ENCODE measurements at places on chromosomes 2 and 18.

- no peak for DNase-seq
Measured at GRCh38 chr2:39203382-39203781, 40.4 kb downstream of the CDKL4 start.

DNA sequence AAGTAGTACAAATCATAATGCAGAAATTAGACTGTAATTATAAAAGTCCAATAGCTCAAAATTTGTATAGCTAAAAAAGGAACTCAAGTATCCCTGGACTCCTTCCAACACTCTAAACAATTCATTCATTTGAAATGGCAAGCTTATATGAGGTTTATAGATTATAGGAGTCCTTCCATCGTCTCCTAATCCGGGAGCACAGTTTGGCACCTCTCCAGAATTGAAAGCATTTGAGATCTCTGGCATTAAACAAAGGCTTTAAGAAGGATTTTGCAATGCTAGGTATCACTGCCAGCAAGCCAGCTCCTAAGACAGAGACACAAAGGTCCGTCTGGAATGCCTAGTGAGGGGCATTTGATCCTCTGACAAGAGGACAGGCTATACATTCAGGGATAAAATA lies 90.9 kb downstream of the ACVR1 start:
- DNase-seq: no peak

DNA sequence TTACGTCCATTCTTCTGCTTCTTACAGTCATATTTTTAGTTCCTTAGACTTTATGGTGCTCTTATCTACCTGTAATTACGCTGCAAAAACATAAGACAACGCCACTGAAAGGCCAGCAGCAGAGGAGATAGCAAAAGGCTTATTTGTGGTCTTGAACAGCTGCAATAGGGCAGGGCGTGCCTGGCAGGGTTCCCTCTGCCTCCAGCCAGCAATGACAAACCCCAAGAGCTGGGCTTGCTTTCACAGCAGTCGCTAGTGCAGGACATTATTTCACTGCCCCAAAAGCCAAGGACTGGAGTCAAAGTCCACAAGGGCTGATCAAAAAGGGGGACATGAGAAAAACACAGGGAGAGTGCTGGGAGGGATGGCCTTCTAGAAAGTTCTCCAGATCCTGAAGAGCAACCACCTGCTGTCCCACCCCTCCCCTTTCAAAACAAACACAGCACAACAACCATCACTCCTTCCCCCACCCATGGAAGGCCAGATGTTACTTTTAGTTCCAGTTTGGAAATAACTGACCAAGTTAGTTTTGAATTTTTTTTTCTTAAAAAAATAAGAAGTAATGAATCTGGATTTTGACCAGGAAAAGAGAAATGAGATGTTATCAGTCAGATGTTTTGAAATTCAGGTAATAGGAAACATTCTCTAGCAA lies 127.8 kb downstream of the RBMS1 start:
- no peak for DNase-seq

DNA sequence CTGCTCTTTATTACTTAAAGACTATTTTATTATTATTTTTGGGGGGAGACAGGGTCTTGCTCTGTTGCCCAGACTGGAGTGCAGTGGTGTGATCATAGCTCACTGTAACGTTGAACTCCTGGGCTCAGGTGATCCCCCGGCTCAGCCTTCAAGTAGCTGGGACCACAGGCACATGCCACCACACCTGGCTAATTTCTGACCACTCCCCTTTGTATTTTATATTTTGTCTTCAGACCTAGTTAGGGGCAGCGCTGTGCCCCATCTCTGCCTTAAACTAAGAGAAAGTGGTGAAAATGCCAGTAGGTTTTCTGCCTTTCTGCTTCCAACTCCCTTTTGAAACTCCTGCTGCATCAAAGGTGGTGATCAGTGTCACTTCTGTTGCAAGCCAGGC lies 82.5 kb downstream of the LPIN1 start:
- no peak for DNase-seq

DNA sequence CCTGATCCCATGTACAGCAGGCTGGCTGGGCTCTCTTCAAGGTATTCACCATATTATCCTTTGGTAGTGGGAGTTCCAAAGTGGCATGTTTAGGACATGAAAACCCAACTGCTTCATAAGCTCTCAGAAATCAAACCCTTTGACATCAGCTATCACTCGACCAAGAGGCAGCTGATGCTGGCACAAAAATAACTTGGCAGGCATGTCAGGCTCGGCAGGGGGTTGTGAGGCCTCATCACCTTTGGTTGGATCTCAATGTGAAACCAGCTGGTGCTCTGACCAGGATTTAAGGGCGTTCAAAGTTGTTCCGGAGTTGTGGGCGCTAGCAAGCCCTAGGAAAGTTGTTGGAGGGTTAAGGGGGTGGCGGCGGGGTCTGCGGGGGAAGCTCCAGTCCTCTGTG lies 171.9 kb downstream of the FHOD3 start:
- no peak for DNase-seq

- no peak for DNase-seq
Measured at GRCh38 chr2:51299370-51299769, 267.4 kb upstream of the NRXN1 start.

- no peak for DNase-seq
Measured at GRCh38 chr2:119910566-119910965, 102.3 kb upstream of the EPB41L5 start.

- no peak for DNase-seq
Measured at GRCh38 chr2:212361174-212361756, 177.3 kb downstream of the ERBB4 start.

DNA sequence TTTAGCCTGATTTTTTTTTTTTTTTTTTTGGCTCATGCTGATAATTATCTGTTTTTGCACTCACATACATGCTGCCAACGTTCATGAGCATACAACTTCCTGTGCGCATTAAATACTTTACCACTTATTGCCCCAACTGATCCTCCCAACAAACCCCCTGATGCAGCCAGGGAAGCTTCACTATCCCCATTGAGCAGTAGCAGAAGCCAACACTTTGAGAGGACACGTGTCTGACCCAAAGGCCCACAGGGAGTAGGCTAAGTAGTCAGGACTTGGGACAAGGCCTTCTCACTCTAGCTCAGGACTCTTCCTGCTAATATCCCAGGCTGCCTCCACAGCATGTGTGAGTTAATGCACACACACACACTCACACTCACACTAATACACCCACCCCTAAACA lies 36.2 kb upstream of the MAT2A start:
- DNase-seq: no peak

GRCh38 chr2:229856413-229856812 lies 65.4 kb downstream of the TRIP12 start:
- DNase-seq: no peak

GRCh38 chr18:66136039-66136438 lies 385.2 kb downstream of the CDH7 start:
- DNase-seq: no peak

DNA sequence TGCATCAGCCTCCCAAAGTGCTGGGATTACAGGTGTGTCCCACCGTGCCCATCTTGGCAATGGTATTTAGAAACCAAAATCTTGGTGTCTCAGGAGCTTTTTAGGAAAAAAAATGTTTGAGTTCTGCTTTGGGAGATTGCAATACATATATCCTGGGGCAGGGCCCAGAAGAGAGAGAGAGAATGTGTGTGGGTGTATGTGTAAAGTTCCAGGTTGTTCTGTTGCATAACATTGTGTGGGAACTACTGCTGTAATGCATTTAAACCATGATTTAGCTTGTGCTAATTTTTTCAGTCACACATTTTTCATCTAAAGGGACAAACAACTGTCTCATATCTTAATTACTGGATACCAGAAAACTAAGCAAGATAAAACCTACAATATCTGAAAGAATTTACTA lies 70.8 kb upstream of the NABP1 start:
- DNase-seq: no peak

GRCh38 chr18:31244771-31245394 lies 73.1 kb upstream of the DSG1 start:
- no peak for DNase-seq

GRCh38 chr2:233563663-233564430 lies 2.7 kb downstream of the USP40 start:
- DNase-seq: no peak

- no peak for DNase-seq
Measured at GRCh38 chr2:169272010-169272409, 90.3 kb downstream of the LRP2 start.

DNA sequence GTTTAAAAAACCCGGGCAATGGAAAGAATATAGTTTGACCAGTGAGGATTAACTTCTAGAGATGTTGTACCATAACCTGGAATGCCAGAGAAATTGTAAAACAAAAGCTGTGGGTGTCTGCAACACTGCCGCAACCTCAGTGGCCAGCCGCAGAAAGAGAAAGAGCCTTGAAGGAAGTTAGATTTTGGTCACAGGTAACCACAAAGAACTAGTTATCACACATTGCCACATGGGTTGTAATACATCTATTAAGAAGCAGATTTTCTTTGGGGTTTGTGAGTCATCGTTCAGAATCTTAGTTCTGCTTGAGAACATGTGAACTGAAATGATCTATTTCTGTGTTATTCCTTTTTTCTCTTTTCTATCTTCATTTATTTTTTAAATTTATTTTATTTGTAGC lies 222.9 kb upstream of the AGAP1 start:
- no peak for DNase-seq

DNA sequence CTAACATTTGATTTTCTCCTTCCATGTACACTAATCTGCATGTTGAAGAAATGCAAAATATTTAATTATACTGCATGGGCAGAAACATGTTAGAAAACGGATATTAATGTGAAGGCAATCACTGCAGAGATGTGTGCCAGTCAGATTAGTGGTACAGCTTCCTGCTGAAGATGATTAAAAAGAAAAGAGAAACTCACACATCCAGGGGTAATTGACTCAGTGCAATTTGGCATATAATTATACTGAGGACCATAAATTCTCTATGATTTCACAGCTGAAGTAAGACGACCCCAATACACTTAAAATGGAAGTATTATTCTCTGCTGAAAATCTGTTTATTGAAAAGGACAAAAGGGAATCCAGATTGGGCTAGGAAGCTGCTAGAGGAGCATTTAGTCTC lies 243.4 kb downstream of the TGIF1 start:
- DNase-seq: no peak

DNA sequence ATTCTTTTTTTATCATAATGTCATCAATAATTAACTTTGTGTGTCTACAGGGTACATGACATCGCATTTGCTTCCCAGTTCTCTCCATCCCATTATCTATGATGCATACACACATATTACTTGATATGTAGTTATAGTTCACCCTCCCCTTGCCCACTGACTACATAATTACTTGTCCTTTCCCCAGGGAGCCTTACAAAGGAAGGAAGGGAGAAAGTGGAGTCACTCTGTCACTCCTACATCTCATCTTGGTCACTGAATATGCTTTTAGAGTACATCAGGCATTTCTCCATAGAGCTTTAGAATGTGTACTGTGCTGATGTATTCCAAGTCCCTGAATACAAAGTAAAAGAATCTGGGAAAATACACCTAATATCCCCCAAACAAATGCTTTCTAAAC lies 6.0 kb upstream of the DTNA start:
- no peak for DNase-seq

DNA sequence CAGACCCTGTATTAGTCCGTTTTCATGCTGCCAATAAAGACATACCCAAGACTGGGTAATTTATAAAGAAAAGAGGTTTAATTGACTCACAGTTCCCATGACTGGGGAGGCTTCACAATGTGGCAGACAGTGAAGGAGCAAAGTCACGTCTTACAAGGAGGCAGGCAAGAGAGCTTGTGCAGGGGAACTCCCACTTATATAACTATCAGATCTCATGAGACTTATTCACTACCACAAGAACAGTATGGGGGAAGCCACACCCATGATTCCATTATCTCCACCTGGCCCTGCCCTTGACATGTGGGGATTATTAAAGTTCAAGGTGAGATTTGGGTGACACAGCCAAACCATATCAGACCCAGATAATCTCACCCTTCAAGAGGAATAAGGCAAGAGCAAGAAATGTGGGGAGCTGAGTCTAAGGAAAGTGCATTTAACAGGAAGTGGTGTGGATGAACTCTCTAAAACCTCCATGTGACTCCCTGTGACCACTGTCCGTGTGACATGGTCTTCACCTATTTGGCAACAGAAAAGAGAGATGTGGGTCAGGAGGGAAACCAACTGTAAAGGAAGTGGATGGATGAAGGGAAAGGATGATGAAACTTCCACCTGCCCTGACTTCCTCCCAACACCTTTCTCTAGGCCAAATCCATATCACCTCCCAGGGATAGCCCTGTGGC lies 110.6 kb downstream of the ATL2 start:
- no peak for DNase-seq

GRCh38 chr2:176813621-176814049 lies 399.0 kb upstream of the HNRNPA3 start:
- no peak for DNase-seq

DNA sequence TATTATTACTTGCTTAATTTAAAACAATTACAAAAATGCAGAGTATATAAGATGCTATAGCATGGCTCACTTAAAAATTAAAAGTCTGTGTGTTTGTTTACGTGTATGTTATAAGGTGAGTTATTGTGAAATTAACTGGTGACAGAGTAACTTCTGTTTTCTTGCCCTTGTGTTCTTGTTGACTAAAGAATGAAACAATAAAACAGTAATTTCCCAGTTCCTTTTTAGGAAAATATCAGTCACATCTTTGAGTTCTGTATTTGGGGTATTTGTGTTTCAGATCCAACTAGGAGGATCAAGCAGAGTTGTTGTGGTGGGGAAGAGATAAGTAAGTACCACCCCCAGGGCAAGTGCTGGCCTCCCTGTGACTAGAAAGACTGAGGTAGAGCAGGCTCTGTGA lies 143.6 kb downstream of the CCDC148 start:
- DNase-seq: no peak

GRCh38 chr2:41910126-41910525 lies 137.7 kb upstream of the PKDCC start:
- no peak for DNase-seq

GRCh38 chr18:22678486-22678885 lies 254.6 kb upstream of the RBBP8 start:
- no peak for DNase-seq

DNA sequence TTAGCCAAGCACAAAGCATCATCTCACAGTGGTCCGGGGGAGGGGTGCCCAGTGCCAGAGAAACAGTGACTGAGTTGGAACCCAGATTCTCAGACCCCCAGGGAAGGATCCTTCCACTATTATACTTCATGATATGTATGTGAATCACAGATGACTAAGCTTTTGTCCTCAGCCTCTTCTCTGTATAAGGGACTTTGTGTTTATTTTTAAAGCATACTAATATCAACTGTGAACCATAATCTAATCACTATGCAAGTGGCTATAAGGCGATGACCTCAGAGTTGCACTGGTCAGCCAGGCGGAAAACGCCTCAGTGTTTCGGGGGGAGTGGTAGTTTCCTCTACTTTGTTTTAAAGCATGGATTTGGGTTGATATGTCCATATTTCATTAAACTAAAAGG lies 160.4 kb upstream of the TMEM200C start:
- DNase-seq: no peak

Measured in T-helper 2 cell (primary cell).